NCI-H2029 (cell line): ENCODE measurements at places on chromosomes 11 and 22.

DNA sequence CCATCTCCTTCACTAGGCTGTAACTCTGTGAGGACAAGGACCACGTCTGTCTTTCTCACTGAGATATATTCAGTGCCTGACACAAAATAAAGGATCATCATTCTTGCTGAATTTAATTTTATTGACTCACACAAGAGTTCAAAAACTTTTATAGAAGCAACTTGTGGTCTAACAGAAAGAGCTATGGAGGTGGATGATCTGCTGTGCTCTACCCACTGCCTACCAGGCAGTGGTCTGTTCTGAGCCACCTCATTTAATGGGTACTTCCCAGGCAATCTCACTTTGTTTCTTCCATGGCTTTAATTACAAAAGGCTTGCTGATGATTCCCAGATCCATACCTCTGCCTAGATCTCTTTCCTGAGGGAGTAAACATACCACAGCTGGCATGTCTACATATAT is 4.7 kb downstream of the BTBD18 start:
- no peak for DNase-seq

DNA sequence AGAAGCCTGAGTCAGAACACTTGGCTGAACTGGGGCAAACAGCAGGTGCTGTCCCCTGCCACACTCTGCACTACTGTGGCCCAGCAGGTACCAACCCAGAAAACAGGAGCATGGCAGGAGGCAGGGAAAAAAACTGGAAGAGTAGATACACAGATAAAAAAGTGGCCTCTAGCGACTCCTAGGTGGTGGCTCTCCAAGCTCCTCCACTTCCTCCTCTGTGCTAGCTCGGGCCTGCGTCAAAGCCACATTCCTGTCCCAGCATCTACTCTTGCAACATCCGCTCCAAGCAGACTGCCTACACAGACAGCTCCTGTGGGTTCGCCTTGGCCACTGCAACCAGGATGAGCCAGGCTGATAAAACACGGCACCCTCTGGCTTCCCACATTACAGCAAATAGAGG is 6.9 kb downstream of the OR8B12 start:
- no peak for DNase-seq

DNA sequence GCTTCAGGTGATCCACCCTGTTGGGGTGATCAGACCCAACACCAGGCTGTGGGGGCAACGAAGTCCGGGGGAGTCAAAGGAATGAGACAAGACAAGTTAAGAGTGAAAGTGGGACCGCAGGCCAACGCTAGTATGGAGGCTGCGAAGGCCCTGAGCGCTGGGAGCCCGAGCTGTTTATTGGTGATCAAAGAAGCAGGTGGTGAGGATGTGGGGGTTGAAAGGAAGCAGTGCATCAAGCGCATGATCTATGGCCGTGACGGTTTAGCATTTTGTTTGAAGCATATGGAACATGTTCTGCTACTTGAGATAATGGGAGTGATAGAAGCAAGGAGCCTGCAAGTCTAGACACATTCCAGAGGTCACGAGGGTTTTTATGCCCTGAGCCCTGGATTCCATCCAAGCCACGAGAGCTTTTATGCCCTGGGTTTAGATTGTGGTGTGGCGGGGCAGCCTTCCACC is 49.5 kb downstream of the MCHR1 start:
- peak; percentile 43 for DNase-seq

GRCh38 chr22:17135153-17135760 is 14.1 kb upstream of the TMEM121B start:
- DNase-seq, result no peak

GRCh38 chr11:61688365-61689163 is 8.4 kb downstream of the DAGLA start:
- no peak for DNase-seq

DNA sequence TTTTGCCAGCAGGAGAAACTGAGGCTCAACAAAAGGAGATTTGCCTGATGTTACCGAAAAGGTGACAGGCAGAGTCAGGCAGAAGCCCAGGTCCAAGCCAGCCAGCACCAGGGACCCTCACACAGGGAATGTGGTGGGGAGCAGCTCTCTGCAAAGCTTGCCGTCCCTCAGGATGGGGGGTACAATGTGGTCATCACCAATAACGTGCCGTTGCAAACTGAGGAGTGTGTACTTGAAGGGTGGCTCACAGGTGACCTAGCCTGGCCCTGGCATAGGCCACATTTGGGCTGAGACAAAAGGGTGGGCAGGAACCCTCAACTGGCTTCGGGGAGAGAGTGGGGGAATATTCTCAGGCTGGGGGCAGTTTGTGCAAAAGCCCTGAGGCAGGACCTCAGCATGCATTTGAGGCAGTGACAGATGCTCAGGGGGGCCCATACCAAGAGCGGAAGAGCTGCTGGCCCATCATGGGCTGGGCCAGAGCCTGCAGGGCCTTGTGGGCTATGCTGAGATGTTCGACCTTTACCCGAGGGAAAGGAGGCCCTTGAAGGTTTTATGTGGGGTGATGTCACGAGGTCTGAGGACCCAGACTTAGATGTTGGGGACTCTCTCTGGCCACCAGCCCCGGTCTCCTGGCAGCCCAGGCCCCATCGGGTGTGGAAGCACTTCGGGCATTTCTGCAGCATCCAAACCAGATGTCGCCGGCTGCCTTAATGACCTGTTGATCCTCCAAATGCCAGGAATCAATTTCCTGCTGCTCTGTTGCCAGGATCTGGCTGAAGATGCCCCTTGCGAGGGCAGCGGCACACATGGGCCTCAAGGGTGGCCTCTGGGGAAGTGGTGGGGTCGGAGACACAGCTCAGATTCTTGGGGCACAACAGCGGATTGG is 57.4 kb upstream of the SHISAL1 start:
- DNase-seq, result peak; percentile 24

DNA sequence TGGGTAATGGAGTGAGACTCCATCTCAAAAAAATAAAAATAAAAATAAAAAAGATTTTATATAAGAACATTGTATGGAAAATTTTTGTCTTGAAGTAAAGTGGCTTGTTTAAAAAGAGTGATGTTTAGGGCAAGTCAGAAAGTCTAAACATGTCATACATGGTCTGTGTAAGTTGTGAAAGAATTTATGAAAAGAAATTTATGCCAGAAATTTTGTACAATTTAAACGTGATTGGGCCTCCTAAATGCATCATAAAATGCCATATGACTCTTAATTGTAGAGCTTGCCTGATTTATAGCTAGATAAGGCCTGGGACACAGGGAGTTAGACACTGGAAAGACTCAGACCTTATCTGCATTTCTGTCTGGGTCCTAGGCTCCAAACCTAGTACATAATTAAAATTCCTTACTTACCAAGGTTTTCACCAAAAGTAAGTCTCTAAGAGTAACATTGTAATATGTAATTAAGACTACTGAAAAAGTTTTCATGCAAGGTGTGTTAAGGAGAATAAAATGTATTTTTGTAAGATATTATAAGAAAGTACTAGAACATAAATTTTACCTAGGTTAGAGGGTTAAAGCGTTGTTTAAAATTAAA is 110.5 kb downstream of the AASDHPPT start:
- no peak for DNase-seq

- DNase-seq, result no peak
Observed at GRCh38 chr11:12461516-12461915, 84.1 kb downstream of the PARVA start.

DNA sequence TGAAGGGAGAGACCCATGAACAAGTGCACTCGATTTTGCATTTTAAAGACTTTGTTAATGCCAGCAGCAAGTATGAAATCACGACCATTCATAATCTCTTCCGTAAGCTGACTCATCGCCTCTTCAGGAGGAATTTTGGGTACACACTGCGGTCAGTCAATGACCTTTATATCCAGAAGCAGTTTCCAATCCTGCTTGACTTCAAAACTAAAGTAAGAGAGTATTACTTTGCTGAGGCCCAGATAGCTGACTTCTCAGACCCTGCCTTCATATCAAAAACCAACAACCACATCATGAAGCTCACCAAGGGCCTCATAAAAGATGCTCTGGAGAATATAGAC is 5.9 kb downstream of the SERPIND1 start:
- no peak for DNase-seq

DNA sequence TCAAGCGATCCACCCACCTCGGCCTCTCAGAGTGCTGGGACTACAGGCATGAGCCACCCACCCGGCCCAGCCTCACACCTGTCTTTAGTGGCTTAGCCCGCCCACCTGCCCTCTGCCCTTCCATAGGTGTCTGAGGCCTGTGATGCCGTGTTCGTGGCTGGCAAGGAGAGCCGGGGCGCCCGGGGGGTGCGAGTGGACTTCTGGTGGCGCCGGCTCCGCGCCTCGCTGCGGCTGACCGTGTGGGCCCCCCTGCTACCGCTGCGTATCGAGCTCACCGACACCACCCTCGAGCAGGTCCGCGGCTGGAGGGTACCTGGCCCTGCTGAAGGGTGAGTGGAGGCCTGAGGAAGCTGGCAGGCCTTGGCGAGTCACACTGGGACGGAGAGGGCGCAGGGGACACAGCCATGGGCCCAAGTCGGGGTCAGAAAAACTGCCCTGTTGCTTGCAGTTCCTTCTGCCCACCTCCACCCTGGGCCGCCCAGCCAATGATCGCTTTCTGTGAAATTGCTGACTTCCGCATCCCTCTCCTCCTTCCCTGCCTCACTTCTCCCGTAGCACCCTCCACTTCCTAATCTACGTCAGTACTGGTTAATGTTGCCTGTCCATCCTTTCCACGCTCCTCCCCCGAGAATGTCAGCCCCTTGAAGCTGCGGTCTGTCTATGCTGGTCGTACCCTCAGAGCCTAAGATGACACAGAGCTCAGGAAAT is 9.3 kb downstream of the TMEM132A start:
- DNase-seq, result no peak

- DNase-seq, result no peak
Observed at GRCh38 chr22:29167032-29167911, 38.4 kb upstream of the EMID1 start.
